ENCODE measurements at places on chromosomes 3 and 15.

DNA sequence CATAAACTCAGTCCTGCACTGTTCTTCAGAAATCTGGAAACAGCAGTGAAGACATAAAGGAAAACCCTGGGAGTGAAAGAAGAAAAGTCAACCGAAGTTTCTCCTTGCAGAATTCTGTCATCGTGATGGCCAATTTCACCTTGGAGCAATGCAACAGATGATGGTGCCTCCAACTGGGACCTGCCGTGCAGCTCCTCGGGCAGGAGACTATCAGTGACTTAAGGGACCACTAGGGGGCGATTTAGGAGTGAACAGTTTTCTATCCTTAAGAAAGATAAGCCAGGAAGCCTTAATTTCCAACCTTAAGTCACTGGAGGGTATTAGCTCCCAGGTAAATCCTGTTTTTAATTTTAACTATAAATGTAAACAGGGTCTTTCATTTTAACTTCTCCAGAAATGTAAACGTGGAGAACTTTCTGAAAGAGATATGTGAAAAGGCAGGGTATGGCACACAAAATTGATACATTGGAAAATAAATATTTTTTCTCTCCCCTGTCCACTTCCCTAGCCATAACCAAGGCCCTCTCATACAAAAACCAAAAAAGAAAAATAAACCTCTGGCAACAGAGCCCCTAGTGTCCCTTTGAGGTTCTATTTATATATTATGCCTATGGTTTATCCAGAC lies 116.3 kb downstream of the PDZRN3 start:
- DNase-seq, result peak; percentile 51

DNA sequence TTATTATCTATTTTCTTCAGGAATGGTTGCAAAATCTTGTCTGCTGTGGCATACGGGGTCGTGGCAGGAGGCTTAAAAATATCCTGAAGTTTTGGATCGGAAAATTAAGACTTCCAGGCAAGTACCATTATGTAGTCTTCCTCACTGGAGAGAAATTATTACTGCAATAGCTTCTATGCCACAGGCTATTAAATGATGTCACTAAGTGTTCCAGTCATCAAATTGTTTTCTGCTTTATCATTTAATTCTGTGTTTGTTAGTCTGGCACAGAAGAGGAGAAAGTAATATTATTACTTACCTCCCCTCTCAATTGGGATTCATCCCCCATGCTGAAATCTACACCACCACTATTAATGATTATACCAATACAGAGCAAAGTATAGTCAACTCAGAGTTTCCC lies 378.2 kb upstream of the ALCAM start:
- no peak for DNase-seq

DNA sequence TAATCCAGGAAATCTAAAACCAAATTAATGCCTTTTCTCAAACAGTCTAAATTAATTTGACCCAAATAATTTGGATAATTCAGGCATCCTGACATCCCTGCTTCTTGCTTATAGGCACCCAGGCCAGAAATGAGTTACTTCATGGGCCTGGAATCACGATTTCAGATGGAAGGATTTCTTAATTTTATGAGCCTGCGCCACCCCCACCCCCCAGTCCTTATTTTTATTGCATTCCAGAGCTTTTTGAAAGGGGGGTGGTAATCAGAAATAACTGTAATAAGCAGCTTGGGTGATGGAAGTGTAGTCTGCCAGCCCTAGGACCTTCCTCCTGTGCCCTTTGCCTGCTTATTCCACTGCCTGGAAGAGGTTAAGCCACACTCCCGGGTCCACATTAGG lies 1.3 kb downstream of the AP2M1 start:
- no peak for DNase-seq

DNA sequence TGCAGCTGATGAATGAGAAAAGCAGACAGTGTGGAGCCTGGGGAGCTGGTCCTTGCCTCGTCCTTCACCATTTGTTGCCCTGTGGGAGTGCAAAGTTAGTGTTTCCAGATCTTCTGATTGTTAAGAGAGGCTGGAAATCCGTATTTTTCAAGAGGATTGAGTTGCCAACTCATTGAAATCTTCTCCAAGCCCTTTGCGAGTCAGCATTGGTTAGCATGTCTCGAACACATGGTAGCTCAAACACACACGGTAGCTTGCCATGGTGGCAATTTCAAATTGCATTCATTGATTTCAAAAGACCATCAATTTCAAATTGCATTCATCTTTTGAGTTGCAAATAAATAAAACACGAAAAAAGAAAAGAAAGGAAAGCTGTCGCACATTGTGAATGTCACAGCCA lies 70.7 kb downstream of the SLCO3A1 start:
- no peak for DNase-seq

DNA sequence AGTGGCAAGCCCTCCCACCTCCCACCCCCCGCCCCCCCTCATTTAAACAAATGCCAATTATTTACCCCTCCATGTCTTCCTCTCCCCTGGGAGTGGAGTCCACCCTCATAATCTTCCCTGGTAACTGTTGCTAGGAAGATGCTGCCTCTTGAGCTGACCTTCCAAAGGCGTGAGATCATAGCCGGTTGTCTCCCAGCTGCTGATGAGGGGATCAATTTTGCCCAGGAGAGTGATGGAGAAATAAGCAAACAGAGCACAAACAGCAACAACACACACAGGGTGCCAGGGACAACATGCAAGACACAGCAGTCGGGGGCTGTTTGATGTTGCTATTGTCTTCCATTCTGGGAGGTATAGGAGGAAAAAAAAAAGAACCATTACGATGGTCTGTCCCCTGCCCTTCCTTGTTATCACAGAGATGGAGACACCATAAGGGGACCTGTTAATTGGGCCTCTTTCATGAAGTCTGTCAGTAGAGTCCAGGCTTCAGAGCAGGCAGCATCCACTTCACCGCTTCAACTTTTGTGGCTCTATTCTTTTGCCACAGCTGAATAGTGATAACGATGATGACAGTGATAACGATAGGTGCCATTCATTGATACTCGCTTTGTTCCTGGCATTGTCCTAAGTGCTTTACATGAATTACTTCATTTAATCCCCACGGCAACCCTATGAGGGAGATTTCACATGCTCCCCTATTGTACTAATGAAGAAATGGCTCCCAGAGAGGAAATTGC lies 76.9 kb upstream of the RGMA start:
- no peak for DNase-seq

DNA sequence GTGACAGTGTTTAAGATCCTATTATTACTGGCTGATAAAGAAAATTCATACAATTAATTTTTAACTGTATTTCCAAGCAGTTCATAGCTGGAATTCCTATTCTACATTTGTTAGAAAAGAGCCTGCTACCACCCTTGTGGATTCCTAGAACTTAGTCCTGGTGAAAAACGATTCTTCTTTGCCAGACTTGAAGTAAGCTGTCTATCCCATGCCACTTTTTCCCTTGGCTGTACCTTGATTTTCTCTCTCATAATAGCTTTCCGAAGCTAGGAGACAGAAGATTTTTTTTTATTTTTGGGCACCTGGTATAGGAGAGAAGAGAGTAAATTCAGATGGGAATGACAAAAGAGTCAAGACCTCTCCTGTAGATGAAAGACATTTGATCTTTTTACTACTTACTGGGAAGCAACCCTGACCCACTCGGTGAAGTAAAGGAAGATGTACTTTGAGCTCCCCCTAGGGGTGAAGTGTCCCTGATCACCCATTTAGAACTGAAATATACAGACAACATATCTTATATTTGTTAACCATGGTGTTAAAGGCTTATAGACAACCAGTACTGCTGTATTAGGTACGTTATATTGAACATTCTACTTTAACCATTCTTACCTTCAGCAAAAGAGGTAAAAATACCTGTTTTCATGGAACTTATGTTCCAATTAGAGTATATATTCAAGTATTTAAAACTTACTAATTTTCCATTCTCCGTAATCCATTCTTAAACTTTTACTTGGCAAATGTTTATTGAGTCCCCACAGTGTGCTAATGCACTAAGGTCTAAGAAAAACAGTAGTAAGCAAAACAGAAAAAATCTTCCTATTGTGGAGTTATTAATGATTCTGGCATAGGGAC lies 36.2 kb upstream of the C3orf38 start:
- peak; percentile 35 for DNase-seq

DNA sequence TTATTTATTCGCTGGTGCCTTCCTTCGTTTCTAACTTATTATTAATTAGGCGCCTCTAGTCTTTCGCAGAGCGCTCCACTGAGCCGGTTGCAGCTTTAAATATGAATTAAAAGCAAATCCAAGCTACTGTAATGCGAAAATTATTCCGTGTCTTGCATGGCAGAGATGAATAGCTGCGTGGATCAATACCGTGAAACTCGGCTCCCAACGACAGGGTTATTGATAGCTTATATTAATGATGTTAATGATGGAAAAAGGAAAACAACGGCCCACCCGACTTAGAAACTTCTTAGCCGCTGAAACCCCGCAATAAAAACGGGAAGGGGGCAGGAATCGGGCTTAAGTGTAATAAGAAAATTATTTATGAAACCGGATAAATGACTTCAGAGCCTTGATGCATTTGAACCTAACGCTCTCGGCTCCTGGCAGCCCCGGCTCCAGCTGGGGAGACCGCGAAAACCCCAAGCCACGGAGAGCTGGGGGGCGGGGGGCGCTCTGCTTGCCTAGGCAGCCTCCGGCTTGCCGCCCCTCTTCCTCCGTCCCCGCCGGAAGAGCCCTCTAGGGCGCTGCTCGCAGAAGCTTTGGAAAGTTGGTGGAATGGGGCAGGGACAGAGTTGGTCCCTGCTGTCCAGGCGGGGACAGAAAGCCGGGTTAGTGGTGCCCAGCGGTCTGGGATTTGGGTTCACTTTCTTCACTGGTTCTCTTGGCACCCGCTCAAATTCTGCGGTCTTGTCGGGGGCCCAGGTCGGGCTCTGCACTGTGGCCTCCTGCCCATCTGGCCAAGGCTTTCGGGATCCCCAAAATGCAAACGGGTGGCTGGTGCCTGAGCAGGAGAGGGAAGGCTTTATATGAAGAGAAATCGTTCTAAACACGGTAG lies 7.7 kb upstream of the ONECUT1 start:
- no peak for DNase-seq

- no peak for DNase-seq
Measured at GRCh38 chr3:104956620-104957345, 409.9 kb upstream of the ALCAM start.

DNA sequence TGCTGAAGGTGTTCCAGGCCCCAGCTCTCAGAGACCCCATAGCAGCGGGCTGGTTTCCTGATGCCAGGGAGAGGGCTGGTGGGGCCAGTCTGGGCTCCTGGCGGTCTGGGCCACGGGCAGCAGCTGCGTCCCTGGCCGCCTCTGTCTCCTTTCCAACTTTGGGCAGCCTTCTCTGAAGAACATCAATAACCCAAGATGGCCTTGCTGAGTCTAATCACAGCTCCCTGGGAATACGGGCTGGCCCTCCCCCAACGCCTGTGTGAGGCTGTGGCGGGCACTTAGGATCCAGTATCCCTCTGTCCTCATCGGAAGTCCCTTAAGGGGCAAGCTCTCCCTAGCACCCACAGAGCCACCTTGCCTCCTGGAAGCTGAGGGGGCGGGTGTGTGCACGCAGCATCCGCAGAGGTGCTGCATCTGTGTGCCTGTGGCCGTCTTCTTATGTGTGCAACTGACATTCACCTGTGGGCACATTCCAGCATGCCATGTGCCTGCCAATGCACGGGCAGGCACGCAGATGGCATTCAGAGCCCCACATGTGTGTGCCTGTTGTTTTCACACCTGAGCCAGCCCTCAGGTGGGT lies 2.1 kb downstream of the ATP2B2 start:
- no peak for DNase-seq

DNA sequence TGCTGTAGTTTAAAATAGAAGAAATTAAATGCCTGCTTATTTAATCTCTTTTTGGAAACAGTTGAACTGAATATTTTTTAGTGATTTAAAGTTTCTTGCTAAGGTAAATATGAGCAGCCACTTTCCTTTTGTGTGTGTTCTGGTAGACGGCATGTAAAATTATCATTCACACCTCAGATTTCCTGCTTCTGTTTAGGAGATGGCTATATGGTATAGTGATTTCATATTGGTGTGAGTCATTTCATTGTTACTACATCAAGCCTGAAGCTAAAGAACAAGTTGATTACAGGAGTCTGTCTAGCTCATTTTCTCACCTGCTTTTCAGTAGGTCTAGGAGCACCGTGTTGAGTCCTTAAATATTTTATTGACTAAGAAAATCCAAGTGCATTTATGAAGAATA lies 2.2 kb downstream of the LRCH3 start:
- no peak for DNase-seq

DNA sequence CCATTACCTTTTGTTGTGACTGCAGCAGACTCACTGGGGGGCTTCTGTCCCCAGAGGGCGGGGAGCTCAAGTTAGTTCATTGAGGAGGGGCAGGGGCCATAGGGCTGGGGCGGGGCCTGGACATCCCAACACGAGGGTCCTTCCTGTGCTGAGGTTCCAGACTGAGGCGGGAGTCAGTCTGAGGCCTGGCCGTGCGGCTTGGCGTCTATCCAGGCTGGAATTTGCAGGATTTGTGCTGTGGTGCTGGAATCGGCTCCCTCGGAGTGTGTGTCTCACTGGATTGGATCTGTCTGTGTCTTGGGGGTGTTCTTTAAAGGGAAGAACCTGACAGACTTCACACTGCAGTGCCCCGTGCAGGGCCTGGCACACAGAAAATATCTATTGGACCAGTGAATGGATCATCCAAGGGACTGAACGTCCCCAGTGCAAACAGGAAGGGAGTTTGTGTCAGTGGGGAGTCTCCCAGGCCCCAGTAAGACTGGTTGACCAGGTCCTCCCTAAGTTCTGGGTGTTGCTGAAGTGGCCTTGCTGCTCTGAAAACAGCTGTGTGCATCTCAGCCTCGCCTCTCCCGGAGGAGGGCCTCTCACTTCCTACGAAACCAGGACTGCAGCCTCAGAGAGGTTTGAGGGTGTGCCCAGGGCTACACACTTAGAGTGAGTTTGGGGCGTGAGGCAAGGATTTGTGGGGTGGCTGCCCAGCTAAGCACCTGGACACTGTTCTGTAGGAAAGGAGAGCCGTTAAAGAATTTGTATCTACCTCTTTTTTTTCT lies 26.1 kb downstream of the GOLGA6L2 start:
- DNase-seq, result no peak

DNA sequence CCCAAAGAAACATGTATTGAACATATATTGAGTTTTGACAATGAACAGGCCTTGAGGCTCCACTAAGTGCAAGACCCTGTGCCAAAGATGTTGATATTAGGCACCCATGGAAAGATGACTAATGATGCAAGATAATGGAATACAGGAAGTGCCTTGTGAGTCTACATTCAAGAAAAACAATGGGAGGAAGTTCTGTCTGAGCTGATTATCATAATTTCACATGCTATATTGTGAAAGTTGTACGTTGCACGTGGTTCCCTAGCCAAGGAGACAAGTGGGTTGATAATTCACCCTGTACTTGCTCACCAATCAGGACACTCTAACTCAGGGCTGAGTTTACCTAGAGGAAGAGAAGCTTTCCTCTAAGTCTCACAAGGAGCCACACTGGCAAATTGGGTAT lies 186.9 kb upstream of the STAC start:
- DNase-seq, result no peak

DNA sequence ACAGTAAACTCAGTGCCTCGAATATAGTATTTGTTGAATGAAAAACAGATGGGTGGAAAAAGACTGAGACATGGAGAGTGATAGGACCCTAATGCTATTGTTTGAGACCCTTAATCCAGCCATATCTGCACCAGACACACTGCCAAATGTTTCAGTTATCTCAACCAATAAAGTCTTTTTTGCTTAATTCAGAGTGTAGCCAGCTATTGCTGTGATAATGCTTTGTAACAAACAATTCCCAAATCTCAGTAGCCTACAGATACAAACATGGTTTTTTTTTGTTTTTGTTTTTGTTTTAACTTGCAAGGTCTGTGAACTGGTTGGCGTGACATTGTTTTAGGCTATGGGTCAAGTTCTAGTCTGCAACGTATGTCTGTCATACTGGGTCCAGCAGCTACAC lies 17.0 kb upstream of the BCL2A1 start:
- no peak for DNase-seq

GRCh38 chr3:42159147-42159546 lies 68.0 kb downstream of the TRAK1 start:
- no peak for DNase-seq

GRCh38 chr3:38284756-38285150 lies 2.7 kb downstream of the SLC22A14 start:
- no peak for DNase-seq
